ENCODE measurements at places on chromosomes 5 and 9.
A peak's percentile ranks its signal among the peaks of the same experiment; 100 is the strongest.

DNA sequence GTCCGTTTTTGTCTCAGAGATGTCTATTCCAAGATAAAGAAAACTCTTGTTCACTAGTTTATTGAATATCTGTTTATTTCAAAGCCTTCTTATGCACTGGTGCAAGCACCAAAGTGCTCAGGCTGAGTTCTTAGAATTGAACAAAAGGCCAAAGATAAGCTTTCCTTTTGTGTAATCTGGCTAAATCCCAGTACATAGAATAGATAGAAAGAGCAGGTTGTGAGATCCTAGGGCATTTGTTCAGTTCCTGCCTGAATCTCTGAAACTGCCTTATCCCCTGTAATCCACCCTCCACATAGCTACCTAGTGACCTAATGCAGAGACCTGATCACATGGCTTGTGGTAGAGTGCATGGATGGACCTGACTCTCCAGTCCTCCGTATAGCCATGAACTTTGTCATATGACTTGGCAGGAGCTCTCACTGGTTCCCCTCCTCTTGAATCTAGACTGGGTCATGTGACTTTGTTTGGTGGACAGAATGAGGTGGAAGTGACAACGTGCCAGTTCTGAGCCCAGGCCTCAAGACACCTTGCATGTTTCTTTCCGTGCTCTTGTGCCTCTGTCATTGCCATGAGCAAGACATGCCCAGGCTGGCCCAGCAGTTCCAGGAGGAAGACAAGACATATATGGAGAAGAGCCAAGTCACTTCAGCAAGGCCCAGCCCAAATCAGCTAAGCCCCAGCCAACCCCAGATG, 139.3 kb upstream of the SHB start:
- DNase-seq, result no peak

- no peak for DNase-seq
Observed at GRCh38 chr5:164230341-164230740, 724.9 kb downstream of the MAT2B start.

GRCh38 chr5:124131466-124131865, 615.0 kb downstream of the ZNF608 start:
- peak; percentile 93 for DNase-seq

DNA sequence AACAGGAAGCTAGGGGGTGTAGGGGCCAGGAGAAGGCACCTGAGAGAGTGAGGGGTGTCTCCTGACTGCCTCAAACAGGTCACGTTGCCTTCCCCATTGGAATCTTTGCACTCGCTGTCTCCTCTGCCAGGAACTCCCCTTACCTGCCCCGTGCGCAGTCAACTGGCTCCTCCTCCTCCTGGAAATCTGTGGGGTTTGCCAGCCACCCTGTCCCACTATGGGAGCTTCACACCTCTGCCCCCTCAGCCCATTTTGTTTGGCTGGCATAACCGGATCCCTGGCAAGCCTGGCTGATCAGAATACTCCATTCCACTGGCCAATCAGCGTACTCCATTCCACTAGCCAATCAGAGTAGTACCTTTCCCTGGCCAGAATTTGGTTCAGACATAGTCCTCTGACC, 10.4 kb upstream of the SLC34A1 start:
- no peak for DNase-seq

DNA sequence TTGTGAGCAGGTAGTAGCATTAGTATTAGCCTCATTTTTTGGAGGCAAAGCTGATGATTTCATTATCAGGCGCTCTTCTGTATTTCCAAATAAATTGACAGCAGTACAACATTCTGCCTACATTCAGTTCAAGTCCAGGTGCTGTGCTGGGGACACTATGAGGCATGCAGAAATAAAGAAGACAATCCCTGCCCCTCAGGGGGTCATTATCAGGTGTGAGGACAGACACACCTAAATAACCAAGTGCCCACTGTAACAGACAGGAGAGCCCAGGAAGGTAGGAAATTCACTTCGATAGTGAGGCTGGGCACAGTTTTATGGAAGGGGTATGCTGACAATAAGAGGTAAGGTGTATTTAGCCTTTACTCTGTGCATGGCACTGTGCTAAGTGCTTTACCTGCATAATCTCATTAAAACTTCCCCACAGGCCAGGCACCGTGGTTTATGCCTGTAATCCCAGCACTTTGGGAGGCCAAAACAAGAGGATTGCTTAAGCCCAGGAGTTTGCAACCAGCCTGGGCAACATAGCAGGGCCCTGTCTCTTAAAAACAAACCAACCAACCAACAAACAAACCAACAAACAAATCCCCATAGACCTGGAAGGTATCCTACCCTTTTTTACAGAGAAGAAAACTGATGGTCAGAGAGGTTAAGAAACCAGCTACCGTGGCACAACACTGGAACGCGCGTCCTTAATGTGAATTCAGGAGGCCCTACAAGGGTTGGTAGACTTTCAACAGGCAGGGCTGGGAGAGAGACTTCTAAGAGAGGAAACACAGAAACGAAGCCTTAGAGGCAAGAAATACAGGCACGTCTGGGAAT, 17.5 kb upstream of the GPX3 start:
- no peak for DNase-seq

DNA sequence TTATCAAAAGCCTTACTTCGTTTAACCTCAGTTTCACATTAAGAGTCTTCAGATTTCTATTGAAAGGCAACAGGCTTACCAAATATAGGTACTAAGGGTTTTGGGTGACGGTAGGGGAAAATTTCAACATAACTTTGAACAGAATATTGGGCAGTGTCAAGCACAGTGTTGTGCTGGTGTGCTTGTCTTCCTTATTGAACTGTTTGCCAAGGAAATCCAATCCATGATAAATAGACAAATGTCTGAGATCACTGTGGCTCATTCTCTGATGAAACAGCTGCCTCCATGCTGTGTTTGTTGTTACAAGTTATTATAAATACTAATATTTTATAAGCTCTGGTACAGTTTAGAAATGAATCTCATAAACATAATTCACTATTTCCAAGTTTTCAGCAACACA, 730.1 kb downstream of the NR2F1-AS1 start:
- no peak for DNase-seq

GRCh38 chr5:170117736-170118135, 12.0 kb downstream of the FOXI1 start:
- no peak for DNase-seq

- no peak for DNase-seq
Observed at GRCh38 chr5:1914471-1914870, 31.7 kb upstream of the IRX4 start.

GRCh38 chr9:127273326-127273725, 8.8 kb downstream of the GARNL3 start:
- DNase-seq, result no peak

- no peak for DNase-seq
Observed at GRCh38 chr9:99966716-99967115, 60.3 kb downstream of the STX17 start.

DNA sequence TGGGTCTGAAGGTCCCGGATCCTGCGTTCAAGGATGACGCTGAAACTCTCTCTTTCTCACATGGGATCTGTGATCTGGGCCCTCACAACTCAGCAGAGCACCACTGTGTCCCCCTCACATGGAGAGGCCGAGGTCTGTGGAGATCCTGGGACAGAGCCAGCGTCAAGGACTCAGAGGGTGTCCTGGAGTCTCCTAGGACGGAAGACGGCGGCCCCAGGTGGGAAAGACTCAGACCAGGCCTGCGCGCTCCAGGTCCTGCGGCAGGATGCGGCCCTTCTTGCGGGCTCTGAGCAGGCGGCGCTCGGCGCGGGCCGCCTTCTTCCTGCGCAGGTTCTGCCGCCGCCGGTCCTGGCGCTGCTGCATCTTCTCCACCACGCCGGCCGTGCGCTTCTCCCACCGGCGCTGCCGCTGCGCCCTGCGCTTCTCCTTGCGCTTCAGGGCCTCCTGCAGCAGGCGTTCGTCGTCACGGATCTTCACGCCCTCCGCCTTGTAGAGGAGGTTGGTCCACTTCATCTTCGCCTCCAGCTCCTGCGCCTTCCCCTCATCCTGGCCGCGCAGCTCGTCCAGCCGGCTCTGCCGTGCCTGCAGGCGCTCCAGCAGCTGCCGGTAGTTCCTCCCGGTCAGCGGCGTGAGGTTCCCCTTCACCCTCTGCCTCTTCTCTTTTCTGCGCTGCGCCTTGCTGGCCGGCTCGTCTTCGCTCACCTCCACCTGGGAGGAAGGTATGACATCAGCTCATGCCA, 4.2 kb downstream of the SURF6 start:
- DNase-seq, result no peak

- DNase-seq, result no peak
Observed at GRCh38 chr5:139389701-139390638, at the start of gene MZB1. MZB1 (minus strand) TSS chr5:139389913; CDS start chr5:139389856, 57 bp downstream.

DNA sequence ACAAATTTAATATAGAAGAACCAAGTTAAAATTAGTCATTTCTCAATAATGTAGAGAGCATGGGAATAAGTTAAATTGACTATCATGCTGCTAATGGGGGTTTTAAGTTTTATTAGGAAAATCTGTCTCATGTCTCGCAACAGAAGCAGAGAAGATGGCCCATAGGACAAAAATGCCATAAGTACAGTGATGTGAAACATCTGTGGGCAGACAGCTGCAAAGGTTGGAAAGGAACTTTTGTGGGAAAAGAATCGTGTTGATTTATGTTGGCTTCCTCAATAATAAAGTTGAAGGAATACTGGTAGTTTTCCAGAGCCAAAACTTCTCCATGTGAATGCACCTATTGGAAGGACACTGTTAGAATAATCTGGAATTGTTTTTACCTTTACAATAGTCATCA, 44.8 kb downstream of the VCAN start:
- no peak for DNase-seq

DNA sequence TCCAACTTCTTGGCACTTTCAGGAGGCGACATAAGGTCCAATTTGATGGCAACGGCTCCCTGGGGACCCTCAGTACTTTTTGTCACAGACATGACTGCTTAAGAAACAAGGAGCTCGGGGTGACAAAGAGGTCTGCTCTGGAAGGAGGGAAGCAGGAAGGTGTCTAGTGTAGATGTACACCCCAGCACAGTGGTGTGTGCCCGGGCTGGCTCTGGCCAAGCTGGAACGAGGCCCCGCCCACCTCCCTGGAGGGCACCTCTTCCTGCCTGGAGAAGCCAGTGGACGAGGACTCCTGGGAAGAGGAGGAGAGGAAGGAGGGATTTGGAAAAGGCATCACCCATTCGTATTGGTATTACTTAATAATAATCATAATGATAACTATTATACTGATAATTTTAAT, at the start of gene SLC36A2:
SLC36A2 (minus strand) TSS at position 191 of the 400 bp plus-strand sequence; CDS start at position 92, 99 bp downstream.
- DNase-seq, result no peak

DNA sequence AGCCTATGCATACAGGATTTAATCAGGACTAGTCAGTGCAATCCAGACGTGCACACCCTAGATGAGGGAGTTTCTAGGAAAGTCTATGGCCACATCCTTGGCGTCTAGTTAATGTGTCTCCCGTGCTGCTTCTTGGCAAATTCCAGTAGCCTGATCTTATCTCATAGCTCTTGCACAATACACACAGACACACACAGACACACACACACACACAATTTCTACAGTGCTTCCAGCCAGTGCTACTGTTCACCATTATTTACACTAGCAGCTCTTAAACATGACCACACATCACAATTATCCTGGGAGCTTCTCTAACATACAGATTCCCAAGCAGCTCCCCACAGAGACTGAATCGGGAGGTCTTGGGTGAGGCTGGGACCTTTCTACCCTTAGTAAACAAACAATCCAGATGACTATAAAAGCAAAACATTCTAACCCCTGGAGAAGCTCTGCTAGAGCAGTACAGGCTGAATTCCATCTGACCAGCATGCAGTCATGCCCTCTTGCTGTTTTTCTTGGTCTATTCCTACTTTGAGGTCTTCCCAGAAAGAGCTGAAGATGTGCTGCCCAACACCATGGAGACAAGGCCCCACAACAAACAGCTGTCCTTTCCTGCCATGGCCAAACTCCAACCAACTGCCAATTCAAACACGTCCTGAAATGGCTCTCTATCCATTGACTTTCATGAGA, 236.6 kb downstream of the DEPDC1B start:
- no peak for DNase-seq

DNA sequence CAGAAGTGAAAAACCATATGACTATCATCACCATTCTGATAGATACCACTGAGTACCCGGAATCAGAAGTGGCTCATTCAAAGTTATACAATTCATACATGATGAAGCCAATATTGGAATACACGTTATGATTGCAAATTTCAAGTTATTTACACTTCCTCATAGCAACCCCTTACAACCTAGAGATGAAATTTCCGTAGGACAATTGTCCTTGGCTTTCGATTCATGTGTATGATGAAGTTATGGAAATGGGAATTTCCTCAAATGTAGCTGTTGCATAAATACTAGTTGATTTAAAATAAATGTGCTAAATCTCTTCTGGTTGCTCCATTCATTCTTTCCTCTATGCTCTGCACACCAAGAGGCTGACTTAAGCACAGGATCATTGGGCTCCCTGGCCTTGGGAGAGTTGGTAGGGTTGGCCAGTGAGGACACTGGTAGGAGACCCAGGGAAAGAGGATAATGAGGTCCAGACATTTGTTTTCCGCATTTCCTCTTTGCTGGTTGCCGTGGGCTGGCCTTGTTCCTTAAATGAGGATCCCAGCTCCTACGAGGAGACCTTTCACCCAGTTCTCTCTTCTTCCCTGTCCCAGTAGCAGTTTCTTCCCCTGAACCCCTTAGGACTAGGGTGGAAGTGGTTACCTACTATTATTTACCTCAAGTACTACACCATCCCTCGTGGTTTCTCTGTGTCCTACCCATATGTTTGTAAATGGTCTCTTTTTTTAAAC, 90.3 kb downstream of the ZNF474 start:
- DNase-seq, result no peak

DNA sequence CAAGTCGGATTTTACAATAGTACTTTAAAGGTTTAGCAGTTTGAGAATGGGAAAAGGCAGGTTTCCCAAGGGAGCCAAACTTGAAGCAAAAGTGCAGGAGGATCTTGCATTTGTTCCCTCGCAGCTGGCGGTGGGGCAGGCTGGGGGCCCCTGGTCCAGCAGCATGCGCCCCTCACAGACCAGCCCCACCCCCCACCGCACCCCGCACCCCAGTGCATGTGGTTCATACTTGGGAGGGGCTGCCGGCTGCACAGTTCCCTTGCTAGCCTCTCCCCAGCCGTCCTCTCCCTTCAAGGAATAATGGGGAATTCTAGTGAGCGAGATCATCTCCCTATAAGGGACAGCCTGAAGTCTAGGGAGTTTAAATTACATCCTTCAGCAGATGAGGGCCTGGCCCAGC, 273.1 kb upstream of the IRX2 start:
- DNase-seq, result no peak

DNA sequence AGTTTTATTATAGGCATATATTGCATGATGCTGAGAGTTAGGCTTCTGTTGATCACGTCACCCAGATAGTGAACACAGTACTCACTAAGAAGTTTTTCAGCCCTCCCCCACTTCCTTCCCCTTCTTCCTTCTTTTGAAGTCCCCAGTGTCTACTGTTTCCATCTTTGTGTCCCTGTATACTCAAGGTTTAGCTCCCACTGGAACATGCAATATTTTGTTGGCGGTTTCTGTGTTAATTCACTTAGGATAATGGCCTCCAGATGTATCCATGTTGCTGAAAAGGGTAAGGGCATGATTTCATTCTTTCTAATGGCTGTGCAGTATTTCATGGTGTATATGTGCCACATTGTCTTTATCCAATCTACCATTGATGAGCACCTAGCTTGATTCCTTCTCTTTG, 764.3 kb downstream of the MTRR start:
- no peak for DNase-seq

DNA sequence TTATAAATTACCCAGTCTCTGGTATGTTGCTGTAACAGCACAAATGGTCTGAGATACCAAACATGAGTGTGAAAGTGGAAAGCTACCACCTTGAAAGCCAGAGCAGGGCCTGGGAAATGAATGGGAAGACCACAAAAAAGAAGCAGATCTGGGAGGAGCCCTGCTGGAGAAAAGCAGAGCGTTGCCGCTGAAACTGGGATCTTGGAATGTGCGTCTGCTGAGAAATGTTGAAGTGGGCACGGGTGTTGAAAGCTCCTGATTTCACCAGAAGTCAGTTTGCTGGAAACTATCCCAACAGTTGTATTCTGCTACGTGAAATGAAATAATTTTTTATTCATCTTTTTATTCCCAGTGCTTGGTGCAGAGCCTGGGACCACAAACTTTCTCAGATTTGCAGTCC, 40.0 kb downstream of the NUDT12 start:
- no peak for DNase-seq
